ENCODE measurements at places on chromosomes 2 and 18.

- DNase-seq: no peak
These were observed 352.8 kb upstream of the GYPC start for GRCh38 chr2:126303113-126303512.

DNA sequence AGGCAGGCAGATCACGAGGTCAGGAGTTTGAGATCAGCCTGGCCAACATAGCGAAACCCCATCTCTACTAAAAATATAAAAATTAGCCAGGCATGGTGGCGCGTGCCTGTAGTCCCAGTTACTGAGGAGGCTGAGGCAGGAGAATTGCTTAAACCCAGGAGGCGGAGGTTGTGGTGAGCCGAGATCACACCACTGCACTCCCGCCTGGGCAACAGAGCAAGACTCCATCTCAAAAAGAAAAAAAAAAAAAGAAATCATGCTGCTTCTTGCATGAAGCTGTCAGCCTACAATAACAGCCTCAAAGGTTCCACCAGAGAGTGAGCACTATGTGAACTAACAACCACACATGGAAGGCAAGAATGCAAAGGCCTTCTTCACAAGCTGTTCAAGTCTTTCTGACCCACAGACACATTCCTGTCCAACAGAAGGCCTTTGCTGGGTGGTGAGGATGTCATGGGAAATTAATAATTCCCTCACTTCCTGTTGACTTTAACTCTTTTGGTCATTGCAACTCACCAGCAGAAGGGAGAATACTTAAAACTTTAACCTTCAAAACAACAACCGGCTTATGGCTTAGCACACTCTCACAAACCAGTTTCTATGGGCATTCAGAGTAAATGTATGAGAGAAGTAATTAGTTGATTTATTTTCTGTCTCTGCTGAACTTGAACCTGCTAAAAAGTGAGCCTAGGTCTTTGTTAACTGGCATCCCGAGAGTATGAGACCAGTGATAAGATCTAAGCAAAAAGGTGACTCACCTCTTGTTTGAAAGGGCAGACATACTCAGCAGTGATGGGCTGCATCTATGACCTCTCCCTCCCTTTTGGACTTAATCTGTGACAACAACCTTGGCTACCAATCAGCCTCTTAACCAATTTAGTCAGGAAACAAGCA lies 11.8 kb downstream of the PLEKHM3 start:
- DNase-seq: no peak

- DNase-seq: no peak
These were observed 165.0 kb upstream of the ZNF521 start for GRCh38 chr18:25516747-25517498.

GRCh38 chr2:178776751-178777150 lies 30.5 kb downstream of the TTN start:
- no peak for DNase-seq

DNA sequence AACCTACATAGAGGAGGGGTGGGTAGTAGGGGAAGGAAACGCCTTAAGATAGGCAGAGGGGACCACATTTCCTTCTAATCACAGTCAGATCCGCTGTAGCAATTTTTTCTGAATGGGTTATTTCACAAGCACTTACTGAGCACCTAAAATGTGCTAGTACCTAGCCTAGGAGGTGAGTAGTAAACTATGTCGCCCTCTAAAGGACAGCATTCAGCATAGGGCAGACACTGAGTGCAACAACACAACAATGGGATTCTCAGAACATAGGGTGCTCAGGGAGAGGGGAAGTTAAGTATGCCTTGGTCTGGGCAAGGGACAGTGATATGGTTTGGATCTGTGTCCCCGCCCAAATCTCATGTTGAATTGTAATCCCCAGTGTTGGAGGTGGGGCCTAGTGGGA lies 166.1 kb upstream of the RAB6C start:
- no peak for DNase-seq

GRCh38 chr2:160429248-160430000 lies 64.2 kb downstream of the RBMS1 start:
- DNase-seq: peak; percentile 73

DNA sequence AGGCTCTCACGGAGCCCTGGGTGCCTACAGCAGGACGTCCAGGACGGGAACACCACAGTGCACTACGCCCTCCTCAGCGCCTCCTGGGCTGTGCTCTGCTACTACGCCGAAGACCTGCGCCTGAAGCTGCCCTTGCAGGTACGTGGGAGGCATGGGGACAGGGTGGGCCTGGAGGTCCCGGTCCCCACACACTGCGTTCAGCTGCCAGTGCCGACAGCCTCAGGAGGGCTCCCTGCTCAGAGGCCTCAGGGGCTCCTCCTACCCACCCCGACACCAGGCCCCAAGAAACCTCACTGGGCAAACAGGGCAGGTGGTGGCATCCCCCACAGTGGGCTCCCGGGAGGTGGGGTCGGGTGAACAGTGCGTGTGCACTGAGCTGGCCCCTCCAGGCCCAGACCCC lies 10.8 kb downstream of the ANO7 start:
- DNase-seq: no peak

- DNase-seq: no peak
These were observed 10.9 kb upstream of the NT5C1B start for GRCh38 chr2:18600255-18600613.

DNA sequence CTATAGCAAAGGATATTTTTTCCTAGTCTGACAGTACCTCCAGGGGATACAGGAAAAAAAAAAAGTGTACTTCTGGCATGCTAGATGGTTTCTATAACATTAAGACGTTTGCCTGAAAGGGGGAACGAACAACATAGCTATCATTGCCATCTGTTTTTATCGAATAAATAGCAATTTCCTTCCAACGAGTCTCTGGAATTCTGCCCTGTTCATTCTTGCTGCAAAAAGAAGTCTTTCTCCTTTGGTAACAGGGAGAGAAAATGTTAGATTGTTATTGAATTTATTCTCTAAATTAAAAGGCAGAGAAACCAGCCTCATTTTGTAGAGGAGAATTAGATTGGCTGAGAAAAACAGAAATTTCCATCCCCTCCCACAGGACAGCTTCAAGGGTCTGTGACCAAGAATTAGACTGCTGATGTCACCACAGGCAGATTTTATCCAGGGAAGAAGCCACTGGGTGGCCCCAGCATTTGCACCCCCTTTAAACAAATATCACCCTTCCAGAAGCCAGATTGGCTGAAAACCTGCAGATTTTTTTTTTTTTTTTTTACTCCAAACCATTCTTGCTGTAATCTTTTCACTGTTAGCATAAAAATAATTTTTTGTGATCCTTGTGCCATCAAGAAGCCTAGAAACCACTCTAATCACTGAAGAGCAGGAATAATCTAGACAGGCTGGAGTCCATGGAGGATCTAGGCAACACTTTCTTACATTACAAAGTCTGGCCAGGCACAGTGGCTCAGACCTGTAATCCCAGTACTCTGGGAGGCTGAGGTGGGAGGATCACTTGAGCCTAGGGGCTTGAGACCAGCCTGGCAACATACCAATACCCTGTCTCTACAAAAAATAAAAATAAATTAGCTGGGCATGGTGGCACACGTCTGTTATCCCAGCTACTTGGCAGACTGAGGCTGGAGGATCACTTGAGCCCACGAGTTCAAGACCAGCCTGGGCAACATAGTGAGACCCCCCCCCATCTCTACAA lies 12.0 kb downstream of the WDFY1 start:
- peak; percentile 46 for DNase-seq

- peak; percentile 74 for DNase-seq
These were observed 25.6 kb downstream of the DNMT3A start for GRCh38 chr2:25316101-25316500.

DNA sequence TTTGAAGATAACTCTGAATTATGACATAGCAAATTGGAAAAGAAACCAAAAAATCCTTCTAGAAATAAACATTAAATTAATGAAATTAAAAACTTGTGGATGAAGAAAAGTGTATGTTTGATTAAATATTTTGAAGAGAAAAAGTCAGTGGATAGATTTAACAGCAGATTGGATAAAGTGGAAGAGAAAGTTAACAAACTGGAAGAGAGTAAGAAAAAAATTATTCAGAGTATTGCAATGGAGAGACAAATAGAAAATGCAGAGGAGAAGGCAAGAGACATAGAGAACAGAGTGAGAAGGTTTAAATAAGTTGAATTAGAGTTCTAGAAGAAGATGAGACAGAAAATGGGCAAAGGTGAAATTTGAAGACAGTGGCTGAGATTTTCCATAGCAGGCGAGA lies 162.8 kb downstream of the DIS3L2 start:
- no peak for DNase-seq

DNA sequence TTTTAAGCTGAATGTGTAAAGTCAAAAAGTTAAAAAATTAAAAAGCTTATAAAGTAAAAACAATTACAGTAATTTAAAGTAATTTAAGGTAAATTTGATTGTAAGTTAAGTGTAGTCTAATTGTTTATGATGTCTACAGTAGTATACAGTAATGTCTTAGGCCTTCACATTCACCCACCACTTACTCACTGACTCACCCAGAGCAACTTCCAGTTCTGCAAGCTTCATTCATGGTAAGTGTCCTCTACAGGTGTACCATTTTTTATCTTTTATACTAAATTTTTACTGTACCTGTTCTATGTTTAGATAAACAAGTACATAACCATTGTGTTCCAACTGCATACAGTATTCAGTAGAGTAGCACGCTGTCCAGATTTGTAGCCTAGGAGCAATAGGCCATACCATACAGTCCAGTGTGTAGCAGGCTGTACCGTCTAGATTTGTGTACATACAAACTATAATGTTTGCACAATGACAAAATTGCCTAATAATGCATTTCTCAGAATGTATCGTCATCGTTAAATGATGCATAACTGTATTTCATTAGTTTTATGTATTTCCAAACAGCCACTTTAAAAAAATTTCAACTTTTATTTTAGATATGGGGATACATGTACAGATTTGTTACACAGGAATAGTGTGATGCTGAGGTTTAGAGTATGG lies 319.3 kb downstream of the DYSF start:
- no peak for DNase-seq

DNA sequence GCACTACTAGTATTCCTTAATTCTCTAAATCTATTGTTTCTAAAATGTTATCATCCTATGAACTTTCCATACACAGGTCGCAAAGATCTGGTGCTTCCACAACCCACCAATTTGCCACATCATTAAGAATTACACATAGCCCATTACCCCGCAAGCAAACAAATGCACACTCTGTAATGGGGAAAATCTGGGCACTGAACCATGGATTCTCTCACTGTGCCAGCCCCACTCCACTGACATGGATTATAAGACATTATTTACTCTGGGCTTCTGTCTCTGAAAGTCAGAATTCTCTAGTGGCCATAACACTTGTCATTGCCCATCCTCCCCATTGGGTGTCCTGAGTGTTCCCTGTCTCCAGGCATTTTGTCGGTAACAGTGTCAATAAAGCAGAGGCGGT lies 537.1 kb downstream of the EPHA4 start:
- no peak for DNase-seq

- no peak for DNase-seq
These were observed 124.2 kb upstream of the ITGB6 start for GRCh38 chr2:160324161-160324800.

DNA sequence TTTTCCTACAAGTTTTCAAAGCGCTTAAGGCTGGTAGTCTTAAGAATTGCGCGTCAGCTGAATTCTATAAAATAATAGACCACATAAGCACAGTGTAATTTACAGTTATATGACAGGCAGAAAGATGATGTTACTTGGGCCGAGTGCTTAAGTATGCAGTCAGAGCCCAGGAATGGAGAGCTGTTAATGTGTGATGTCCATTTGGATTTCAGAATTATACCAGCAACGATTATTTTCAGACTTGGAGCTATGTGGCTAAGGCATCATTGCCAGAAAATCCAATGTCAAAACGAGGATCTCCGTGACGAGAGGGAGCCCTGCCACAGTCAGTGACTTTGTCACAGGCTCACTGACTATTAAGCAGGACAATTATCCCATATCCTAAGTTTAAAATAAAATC lies 3.4 kb downstream of the KLF7 start:
- peak; percentile 61 for DNase-seq

- DNase-seq: no peak
These were observed 4.7 kb upstream of the SATB2 start for GRCh38 chr2:199462347-199462955.

- no peak for DNase-seq
These were observed 266.8 kb upstream of the RAB6C start for GRCh38 chr2:129712676-129712985.

GRCh38 chr18:27226556-27227075 lies 41.5 kb upstream of the CHST9 start:
- DNase-seq: no peak

DNA sequence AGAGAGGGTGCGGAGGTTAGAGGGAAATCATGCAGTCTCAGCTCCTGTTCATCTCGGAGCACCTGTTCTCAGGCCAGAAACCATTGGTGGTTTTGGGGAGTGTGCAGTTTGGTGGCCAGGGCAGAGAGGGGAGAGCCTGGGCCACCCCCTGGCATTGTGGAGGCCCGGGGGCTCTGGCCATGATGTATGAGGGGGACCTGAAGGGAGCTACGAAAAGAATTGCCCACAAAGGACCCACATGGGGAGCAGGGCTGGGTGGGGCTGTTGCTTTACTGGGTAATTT lies 87.7 kb downstream of the DGKD start:
- DNase-seq: no peak

DNA sequence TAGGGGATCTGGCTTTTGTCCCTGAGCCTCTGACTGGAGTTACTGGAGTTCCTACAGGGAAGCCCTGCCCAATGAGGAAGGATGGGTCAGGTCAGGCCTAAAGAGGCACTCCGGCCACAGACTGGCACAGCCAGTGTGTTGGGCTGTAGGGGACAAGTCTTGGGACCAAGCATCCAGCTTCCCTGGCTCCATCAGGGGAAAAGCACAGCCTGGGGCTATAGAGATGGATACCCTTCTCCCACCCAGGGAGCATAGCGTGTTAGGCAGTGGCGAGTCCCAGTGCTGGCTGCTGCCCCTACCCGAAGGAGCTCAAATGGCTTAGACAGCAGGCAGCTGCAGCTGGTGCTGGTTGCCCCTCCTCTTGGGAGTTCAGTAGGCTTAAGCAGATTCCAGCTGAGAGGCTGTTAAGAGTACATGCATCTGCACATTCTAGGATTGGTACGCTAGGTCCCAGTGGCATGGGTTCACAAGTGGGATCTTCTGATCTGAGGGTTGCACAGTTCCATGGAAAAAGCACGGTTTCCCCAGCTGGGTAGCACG lies 111.4 kb downstream of the DCDC2C start:
- DNase-seq: no peak

DNA sequence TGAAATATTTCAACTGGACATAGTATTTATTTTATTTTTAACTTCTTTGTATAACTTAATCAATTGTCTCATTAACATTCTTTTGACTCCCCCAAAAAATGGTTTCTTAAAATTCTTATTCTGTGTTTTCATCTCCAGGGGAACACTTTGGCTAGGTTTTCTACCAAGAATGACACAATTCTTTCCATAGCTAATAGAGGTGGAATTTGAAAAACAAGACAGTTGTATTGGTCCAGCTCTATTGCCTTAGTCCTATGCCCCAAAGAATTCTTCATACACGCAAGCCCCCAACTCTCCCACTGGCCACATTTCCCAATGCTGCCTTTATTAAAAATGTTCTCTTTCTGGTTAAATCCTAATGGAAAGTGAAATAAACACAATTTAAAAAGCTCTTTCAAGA lies 104.7 kb upstream of the PKDCC start:
- no peak for DNase-seq

DNA sequence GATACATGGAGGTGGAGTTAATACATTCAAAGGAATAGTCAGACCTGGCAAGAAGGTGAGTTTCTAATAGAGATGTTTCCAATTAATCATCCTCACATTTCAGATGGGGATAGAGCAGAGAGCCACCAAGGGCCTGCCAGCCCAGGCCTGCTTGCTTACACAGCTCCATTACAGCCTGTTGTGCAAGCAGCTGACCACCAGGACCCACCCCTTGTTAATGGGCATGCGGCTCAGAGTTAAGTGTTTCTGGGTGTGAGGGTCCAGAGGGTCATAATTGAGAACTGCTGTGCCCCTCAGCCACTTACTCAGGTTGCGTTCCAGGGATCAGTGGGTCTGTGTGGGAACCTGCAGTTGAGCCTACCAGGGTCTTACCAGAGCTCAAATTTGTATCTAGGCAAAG lies 199.8 kb downstream of the AGPS start:
- DNase-seq: no peak
